ENCODE measurements at places on chromosomes 5 and 9. TPM values are rescaled to one million over a fixed set of nuclear protein-coding genes. Genes with fewer than 3 reads are reported as not detected.

Gene PCDHA7
- total RNA-seq, result not detected

Gene PTPDC1
- 2.6 TPM for total RNA-seq

Gene TSLP
- total RNA-seq, result 0.99 TPM

Gene PCDHAC2
- total RNA-seq, result not detected

Gene PCDHB5
- not detected for total RNA-seq

Gene SLC36A2
- not detected for total RNA-seq

Gene SPATA31A3
- total RNA-seq, result not detected

Gene TMEM174
- total RNA-seq, result not detected

Gene MYORG
- total RNA-seq, result 2.0 TPM

Gene AGXT2
- not detected for total RNA-seq

Gene WDR31
- total RNA-seq, result 0.88 TPM

Gene PSMB7
- total RNA-seq, result 161 TPM

Gene HEMGN
- total RNA-seq, result 1.9 TPM

Gene TOR2A
- 11.8 TPM for total RNA-seq

Gene DOCK8
- total RNA-seq, result 114 TPM

Gene DMRTA1
- total RNA-seq, result not detected

Gene LEAP2
- total RNA-seq, result 1.8 TPM

Gene NEUROG1
- total RNA-seq, result not detected

Gene ZBED3
- 1.9 TPM for total RNA-seq

Gene ADAMTS19
- total RNA-seq, result not detected

Gene TMEM38B
- total RNA-seq, result 17.6 TPM

Gene SLC46A2
- not detected for total RNA-seq

Measured in activated naive CD4-positive, alpha-beta T cell treated with anti-CD3 and anti-CD28 coated beads for 36 hours (primary cell).